GM12891 (cell line): ENCODE measurements at places on chromosomes 1 and 21.

GRCh38 chr1:8015036-8015808 is 10.9 kb downstream of the ERRFI1 start:
- DNase-seq: no peak

- DNase-seq: no peak
These were observed 122.9 kb downstream of the MAST2 start for GRCh38 chr1:45926330-45926729.

GRCh38 chr1:35499652-35500176 is 57.5 kb downstream of the KIAA0319L start:
- no peak for DNase-seq

- DNase-seq: no peak
These were observed 496.6 kb downstream of the DPYD start for GRCh38 chr1:97424209-97424608.

- no peak for DNase-seq
These were observed 34.9 kb upstream of the SCYL3 start for GRCh38 chr1:169928438-169929209.

DNA sequence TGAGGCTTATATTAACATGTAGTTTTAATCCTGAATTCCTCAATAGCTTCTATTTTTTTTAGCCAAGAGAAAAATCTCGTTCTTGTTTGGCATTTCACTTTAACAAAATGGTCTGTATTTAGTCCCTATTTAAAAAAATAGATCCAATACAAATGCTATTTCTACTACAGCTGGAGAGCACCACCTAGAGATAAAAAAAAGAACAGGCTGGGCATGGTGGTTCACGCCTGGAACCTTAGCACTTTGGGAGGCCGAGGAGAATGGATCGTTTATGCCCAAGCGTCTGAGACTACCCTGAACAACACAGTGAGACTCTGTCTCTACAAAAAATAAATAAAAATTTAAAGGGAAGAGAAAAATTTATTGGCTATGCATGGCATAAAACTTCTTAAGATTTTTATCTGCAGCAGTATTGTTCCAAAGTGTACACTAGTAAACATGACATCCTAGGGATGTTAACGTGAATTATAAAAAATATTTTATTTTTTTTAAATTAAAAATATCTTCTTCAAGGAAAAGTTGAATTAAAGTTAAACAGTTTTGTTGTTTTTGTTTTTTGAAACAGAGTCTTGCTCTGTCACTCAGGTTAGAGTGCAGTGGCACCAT is 4.4 kb downstream of the ST7L start:
- DNase-seq: no peak

GRCh38 chr1:112625696-112626095 is 6.1 kb downstream of the CAPZA1 start:
- no peak for DNase-seq

- no peak for DNase-seq
These were observed 560 bp downstream of the PADI2 start for GRCh38 chr1:17118706-17119075.

DNA sequence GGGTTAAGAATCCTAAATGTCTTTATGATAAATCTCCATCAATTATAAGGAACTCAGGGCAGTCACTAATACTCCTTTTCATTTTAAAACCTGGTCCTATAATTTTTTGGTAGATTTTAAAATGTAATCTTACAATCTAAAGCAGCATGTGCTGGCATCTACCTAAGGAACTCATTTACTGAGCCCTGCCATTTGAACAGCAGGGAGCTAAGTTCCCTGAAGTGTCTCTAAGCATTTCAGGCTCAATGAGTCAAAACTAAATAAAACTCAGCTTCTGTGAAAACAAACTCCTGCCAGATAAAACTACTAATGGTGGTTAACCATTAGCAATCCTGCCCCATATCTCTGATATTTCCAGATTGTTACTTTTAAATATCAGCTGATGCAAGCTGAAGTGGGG is 1371.8 kb upstream of the PRMT6 start:
- no peak for DNase-seq

GRCh38 chr1:102531036-102531435 is 534.3 kb upstream of the OLFM3 start:
- no peak for DNase-seq

- DNase-seq: no peak
These were observed 876 bp upstream of the CHML start for GRCh38 chr1:241640867-241641622.
